T follicular helper cell (primary cell): ENCODE measurements at places on chromosomes 2 and 18.

GRCh38 chr2:158629116-158629515, 166.0 kb upstream of the DAPL1 start:
- DNase-seq = no peak

DNA sequence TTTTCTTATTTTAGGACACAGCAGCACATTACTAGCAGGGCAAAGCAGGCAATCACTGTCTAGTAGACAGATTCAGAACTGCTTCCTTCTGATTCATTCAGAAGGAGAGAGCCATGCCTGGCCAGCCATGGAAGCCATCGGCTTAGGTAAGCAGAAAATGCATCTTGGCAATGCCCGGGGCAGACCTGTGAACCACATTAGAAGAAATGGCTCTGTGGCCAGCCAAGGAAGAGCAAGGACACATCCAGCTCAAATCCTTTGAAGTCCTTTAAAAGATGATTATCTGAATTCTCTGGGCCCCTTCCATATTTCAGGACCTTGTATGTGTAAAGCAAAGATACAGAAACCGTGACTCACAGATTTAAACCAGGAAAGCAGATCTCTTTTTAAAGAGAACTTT, 227.4 kb downstream of the PID1 start:
- no peak for DNase-seq

DNA sequence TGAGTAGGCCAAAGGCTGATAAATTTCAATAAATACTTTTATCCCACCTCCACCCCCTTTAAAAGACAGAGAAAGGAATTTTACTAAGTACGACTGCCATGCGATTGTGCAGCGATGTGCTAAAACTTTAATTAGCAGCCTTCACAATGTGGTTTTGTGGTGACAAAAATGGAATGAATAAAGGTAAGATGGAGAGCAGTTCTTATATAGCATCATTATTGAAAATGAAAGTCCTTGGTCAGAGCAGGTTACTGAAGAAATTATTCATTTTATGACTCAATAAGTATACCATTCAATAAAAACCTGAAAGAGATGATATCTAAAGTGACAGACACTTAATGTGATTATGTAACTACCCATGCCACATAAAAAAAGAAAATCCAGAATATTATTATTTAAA, 33.2 kb upstream of the MTIF2 start:
- DNase-seq = no peak

DNA sequence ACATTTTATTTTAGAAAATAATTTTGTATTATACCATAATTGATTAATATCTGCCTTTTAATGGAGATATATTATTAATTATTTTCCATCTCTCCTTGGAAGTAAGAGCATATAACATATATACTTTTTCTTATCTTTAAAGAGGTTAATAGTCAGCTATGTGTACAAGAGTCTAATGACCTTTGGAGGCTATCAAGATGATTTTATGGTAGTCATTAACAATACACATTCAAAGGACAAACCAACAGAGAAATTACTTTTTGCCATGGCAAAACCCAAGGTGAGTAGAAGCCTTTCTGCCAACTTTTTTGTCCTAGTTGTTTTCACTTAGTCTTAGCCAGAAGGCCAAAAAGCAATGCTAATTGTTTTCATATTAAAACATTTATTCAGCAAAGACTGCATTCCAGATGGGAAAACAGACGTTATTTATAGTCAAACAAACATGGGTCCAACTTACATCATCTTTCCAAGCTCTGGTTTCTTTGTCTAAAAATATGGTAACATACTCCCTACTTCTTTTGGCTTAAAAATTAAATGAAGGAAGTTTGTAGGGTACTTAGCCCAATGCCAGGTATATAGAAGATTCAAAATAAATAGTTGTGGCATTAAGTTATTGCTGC, 9.6 kb upstream of the DYNC2LI1 start:
- no peak for DNase-seq

DNA sequence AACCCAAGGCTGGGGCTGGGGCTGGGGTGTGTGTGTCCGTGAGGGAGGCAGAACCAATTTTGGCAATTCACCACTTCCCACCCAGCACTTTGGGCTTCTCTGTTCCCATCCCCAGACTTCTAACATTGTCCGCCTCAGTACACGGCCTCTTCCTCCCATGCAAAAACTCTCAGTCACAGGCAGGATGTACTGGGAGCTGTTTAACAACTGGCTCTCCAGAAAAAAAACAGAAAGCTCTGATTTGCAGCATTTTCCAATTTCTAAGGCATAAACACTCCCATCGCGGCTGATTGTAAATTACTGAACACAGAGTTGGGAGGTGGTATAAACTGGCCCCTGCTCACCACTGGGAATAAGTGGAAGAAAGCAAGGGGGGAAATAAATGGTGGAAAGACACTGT, 73.1 kb upstream of the MAP4K3 start:
- DNase-seq = no peak

DNA sequence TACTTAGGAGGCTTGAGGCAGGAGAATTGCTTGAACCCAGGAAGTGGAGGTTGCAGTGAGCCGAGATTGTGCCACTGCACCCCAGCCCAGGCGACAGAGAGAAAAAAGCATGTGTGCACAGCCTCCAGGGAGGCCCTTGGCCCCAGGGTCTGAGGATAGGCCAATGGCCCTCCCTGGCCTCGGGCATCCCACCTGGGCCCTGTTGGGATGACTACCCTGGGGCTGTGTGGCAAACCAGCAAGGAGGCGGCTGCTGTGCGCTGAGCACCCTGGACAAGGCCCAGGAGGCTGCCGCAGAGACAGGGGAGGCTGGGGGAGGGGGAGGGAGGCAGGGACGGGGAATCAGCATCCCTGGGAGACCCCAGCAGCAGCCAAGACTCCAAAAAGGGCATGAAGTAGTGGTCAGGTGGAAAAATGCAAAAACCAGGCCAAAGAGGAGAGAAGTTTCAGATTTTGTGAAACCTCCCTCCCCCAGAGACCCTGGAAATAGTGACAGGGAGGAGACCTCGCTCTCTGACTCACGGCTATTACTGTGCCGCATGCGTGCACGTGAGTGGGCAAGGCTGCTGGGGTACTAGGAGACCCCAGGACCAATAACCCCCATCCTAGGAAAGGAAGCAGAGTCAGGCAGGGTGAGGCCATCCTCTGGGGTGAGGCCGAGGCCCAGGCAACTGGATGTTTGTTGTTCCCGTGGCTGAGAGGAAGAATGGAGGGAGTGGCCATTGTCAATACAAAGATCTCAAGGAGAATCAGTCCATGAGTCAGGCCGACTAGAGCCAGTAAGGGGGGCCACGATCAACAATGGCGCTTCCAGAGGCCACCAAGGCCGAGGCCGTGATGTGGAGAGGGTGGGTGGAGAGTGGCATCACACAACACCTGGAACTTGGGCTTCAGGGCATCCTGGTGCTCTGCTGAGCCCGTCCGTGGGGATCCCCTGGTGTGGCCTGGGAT, 16.0 kb upstream of the B3GNT7 start:
- no peak for DNase-seq

GRCh38 chr2:135168204-135168856, 116.2 kb downstream of the RAB3GAP1 start:
- no peak for DNase-seq

- no peak for DNase-seq
These were observed 106.8 kb downstream of the ALPK2 start for GRCh38 chr18:58522132-58522531.

DNA sequence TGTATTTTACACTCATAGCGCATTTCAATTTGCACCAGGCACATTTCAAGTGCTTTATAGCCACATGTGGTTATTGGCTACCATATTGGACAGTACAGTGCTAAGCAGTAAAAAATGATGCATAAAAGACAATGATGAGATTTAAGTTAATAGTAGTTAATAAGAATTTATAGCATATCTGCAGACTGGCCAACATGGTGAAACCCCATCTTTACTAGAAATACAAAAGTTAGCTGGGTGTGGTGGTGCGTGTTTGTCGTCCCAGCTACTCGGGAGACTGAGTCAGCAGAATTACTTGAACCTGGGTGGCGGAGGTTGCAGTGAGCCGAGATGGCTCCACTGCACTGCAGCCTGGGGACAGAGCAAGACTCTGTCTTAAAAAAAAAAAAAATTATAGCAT, 9.7 kb downstream of the DRC1 start:
- DNase-seq = no peak

DNA sequence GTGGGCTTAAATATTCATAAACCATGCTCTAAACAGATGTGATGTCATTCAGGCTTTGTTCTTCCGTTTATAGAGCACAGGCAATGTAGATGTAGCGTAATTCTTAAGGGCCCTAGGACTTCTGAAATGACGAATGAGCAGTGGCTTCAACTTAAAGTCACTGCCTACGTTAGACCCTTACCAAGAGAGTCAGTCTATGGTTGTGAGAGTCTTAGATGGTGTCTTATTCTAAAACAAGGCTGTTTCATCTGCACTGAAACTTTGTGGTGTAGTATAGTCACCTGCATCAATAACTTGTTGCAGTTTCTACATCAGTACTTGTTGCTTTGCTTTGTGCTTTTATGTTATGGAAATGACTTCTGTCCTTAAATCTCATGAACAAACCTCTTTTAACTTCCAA, 56.0 kb downstream of the PIK3C3 start:
- DNase-seq = no peak

DNA sequence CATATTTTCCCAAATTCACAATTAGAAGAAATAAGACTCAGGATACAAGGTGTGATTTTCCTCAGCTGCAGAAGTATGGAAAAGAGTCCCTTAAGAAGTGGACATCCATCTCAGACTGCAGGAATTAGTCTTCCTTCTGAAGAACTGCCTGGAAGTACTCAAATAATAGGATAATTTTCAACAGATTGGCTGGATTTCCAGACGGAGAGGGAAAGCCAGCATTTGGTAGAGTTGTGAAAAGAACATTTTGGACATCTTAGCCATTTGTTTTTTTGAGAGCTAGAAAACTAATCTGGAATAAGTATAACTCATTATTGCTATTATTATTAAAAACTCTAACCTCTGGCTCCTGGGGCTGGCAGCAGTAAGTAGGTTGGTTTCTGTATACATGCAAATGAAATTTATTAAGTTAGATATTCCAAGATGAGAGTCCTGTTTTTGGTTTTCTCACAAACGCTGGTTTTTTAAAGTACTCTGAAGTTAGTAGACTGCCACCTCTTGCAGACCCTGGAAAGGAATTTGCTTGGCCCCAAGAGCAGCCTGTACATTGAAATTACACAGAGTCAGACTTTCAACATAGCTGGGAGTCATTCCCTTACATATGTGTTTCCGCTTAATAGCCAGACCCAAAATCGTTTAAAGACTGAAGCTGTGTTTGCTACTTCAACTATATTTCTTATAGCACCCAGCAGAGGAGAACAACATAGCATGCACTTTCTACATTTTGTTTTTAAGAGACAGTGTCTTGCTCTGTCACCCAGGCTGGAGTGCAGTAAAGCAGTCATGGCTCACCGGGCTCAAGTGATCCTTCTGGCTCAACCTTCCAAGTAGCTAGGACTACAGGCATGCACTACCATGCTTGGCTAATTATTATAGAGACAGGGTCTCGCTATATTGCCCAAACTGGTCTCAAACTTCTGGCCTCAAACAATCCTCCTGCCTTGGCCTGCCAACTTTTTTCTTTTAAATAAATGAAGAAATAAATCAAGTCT, 142.4 kb downstream of the THADA start:
- DNase-seq = no peak

DNA sequence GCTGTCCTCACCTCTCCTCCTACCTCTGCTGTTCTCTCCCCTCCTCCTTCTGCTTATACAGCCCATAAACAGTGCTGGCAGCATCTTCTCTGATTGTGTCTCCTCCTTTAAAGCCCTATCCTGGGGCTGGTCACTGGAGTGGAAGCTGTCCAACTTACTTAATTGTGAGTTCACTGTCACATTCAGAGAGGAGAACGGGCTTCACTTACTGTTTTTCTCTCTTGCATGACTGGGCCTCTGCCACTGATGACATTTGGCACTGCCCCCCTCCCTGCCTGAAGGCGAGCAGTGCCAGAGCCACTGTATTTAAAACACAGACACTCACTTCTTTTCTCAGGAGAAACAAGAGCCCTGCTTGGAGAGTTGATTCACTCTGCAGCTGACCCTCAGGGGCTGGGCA, 12.3 kb downstream of the GAD1 start:
- DNase-seq = no peak

- no peak for DNase-seq
These were observed 1.4 kb upstream of the LAPTM4A start for GRCh38 chr2:20052861-20053281.

DNA sequence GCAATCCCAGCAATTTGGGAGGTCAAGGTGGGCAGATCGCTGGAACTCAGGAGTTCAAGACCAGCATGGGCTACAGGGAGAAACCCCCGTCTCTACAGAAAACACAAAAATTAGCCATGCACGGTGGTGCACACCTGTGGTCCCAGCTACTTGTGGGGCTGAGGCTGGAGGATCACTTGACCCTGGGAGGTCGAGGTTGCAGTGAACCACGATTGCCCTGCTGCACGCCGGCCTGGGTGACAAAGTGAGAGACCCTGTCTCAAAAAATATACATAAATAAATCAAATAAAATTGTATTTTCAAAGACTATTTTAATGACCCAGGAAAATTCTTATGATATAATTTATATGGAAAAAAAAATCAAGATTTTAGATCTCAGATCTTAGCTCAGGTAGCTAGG, 191.5 kb downstream of the ZFP36L2 start:
- no peak for DNase-seq

DNA sequence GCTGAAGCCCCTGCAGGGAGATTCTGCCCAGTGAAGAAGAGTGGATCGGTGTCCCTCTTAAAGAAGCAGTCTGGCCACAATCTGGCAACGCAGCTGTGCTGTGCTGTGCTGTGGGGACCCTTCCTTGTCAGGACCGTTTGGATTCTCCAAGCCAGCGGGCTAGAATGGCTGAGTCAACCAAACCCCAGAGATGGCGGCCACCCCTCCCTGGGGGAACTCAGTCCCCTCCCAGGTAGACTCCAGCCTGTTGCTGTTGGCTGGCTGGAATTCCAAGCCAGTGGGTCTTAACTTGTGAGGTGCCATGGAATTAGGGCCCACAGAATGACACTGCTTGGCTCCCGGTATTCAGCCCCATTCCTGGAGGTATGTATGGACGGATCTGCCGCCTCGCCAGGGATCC, 62.3 kb downstream of the MMADHC start:
- no peak for DNase-seq

GRCh38 chr2:120748310-120748709, 12.6 kb downstream of the GLI2 start:
- no peak for DNase-seq

DNA sequence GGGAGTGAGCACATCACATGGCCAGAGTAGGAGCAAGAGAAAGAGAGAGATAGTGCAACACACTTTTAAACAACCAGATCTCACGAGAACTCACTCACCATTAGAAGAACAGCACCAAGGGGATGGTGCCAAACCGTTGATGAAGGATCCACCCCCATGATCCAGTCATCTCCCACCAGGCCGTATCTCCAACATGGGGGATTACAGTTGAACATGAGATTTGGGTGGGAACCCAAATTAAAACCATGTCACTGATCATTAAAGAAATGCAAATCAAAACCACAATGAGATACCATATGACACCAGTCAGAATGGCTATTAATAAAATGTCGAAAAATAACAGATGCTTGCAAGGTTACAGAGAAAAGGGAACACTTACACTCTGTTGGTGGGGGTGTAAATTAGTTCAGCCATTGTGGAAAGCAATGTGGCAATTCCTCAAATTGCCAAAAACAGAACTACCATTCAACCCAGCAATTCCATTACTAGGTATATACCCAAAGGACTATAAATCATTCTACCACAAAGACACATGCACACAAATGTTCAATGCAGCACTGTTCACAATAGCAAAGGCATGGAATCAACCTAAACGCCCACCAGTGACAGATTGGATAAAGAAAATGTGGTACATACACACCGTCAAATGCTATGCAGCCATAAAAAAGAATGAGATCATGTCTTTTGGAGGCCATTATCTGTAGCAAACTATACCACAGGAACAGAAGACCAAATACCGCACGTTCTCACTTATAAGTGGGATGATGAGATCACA, 137.1 kb downstream of the COL6A3 start:
- no peak for DNase-seq

GRCh38 chr2:119377294-119377992, 10.7 kb downstream of the DBI start:
- DNase-seq = no peak
